ENCODE measurements at places on chromosomes 4 and X.

GRCh38 chrX:33178690-33179089 lies 32.7 kb downstream of the DMD start:
- no peak for DNase-seq

DNA sequence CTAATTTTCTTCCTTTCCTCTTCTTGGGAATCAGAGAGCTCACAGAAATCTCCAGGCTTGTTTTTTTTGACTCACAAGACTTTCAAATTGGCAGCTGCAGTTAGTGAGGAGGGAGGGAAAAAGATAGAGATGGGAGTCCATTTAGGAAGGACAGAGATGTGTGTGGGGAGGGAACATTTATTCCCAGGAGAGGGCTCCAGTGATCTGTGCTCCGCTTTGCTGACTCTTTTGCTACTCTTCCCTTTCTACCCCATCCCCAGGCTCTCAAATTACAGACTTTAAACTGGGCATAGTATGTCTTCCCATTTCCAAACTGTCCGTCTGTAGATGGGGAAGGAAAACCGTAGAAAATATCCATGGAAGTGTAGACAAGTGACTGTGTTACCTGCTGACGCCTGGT lies 39.1 kb upstream of the UCP1 start:
- no peak for DNase-seq

- no peak for DNase-seq
These were observed 148.1 kb downstream of the PLS3 start for GRCh38 chrX:115709039-115709438.

- no peak for DNase-seq
These were observed 136.3 kb downstream of the TMEM144 start for GRCh38 chr4:158346576-158346975.

DNA sequence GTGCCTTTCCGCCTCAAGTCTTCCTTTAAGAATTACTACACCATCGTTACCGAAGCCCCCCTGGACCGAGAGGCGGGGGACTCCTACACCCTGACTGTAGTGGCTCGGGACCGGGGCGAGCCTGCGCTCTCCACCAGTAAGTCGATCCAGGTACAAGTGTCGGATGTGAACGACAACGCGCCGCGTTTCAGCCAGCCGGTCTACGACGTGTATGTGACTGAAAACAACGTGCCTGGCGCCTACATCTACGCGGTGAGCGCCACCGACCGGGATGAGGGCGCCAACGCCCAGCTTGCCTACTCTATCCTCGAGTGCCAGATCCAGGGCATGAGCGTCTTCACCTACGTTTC lies 2.2 kb downstream of the PCDH10 start:
- no peak for DNase-seq

GRCh38 chr4:152296386-152296785 lies 239.5 kb downstream of the FBXW7 start:
- no peak for DNase-seq

- DNase-seq = no peak
These were observed 60.8 kb upstream of the XAGE1B start for GRCh38 chrX:52577464-52578173.

GRCh38 chr4:85050736-85051135 lies 84.2 kb upstream of the WDFY3 start:
- no peak for DNase-seq

Data from RPMI7951 (cell line).